ENCODE measurements at places on chromosomes 1 and 21.

GRCh38 chr1:26545969-26546323 lies 16.4 kb downstream of the RPS6KA1 start:
- DNase-seq, result no peak

DNA sequence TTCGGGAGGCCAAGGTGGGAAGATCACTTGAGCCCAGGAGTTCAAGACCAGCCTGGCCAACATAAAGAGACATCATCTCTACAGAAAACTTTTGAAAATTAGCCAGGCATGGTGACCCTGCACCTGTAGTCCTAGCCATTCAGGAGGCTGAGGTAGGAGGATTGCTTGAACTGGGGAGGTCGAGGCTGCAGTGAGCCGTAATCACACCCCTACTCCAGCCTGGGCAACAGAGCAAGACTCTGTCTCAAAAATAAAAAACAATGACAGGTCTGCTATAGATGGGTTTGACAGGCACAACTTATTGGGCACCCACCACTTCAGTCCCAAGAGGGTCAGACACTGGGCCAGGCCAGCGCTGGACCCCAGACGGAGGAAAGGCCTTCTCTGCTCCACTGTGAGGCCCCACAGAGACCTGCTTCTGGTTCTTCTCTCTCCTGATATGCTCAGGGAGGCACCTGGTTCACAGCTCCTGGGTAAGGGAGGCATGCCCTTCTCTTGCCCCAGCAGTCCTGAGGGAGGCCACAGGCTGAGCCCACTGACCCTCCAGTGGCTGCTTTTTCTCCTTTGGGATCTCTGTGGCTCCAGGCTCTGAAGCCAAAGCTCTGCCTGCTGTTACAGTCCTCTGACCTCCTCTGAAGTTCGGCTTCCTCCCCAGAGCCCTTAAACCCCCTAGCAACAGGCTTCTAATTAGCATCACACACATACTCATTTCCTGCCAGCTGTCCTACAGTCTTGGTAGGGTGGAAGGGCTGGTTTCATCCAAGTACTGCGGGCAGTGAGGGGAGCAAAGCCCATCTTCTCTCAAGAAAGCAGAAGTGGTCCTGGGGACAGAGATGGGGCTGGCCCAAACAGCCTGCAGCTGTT lies 14.4 kb downstream of the S100A16 start:
- DNase-seq, result no peak

GRCh38 chr1:172135076-172135672 lies 285.3 kb upstream of the C1orf105 start:
- DNase-seq, result no peak

GRCh38 chr1:220556641-220557040 lies 28.7 kb downstream of the MARK1 start:
- DNase-seq, result no peak

DNA sequence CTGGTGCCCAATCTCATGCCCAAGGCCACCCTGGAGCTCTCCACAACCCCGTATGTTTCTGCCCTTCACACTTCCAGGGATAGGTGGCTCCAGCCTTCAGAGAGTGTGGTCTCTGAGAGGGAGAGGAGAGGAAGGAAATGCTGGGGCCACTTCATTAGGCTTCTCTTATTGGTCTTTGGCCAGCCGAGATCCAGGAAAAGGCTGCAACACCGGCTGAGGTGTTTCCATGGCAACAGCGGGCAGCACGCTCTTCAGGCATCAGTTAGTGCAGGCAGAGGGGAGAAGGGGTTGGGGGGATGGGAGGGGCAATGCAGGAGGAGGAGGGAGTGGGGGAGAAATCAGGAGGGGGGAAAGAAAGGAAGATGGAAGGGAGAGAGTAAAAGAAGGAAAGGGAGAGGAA lies 275.1 kb upstream of the GJB5 start:
- DNase-seq, result no peak

DNA sequence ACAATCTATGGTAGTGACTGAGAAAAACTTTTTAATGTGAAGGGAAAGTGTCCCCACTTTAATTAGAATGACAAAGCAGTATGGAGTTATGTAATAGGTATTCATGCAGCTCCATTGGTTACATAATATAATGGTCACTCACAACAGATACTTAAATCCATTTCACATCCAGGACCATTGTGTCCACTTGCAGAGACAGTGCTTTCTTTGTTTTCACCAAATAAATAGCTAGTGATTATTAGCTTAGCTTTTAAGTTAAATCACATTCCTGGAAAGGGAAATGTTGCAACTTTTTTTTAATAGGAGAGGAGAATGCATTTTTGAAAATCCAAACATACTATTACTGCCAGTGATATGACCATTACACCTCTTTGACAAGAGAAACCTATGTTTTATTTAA lies 22.9 kb downstream of the RGL1 start:
- DNase-seq, result no peak

GRCh38 chr21:33386222-33386784 lies 16.9 kb upstream of the IFNGR2 start:
- DNase-seq, result no peak

DNA sequence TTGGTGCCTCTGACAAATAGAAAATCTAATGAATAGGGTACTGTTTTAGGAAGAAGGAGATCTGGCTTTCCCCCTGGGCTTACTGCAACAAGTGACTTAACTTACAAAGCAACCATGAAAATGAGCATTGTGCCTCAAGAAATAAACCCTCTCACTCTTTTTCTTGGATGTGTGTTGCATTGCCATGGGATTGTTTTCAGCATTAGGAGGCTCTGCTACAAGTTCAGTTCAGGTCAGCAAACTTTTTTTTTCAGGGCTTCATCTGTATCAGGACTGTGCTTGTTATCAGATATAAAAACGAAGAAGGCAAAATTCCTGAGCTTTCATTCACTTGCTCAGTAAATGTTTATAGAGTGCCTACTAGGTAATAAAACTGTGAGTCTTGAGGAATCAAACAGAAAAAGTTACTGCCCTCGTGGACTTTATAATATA lies 37.8 kb upstream of the DOCK7 start:
- no peak for DNase-seq

DNA sequence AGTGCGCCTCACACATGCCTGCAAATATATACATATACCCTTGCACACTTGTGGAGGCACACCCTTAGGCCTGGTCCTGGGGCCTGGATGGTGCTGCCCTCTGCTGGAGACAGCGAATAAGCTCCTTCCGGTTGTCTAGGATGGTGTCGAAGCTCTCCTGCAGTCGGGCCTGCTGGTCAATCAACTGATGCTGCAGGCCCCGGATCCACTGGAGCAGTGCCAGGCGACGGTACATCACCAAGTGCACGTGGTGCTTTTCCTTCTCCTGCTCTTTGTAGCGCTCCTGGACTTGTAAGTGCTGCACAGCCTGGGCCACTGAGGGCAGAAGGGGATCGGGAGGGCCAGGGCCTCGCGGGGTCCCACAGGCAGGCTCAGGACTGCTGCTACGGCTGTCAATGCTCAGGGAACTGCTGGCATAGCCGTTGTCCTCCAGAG lies 3.1 kb downstream of the C1orf216 start:
- peak; percentile 76 for DNase-seq

DNA sequence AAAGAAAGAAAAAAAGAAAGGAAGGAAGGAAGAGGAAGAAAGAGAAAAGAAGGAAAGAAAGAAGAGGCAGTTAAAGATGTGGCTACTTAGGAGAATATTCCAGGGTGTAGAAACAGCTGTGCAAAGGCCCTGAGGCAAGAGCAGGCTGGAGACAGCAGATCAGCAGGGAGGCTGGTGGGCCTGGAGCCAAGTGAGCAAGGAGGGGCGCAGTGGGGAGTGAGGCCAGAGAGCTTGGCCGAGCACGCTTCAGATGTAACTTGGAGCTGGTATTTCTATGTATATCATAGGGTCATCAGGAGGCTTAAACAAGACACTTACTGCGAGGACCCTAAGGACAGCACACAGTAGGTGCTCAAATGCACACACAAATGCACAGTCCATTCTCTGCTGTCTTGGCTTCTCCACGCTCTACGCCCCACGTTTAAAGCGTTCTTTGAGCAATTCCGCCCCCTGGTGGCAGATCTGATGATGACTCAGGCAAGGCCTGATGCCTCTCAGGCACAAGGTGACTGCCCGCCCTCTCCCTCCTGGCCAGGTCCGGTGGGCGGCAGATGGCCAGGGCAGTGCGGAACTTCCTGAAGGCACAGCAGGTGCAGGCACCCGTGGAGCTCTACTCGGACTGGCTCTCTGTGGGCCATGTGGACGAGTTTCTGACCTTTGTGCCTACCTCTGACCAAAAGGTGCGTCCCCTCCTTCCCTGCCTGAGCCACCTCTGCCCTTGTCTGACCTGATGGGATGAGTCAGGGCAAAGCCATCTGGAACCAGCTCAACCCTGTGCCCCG lies 11.9 kb upstream of the PADI3 start:
- DNase-seq, result peak; percentile 65

- DNase-seq, result no peak
Measured at GRCh38 chr1:35536556-35537162, 20.5 kb downstream of the KIAA0319L start.

DNA sequence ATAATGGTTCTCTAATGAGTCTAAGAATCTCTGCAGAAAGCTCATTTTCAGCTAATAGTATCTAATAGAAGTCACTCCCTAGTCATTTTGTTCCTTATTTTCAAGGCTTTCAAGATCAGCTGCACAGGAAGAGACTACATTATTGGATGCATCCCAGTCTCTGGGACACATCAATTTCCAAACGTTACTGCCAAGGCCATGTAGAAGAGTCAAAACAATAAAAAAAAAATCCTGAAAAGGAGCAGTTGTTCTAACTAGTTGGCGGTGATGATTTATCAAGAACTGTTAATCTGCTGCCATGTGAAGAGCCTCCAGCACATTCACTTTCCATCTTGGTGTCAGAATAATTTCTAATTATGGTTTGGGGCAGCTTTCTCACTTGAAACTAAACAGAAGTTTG lies 5.7 kb downstream of the DDAH1 start:
- DNase-seq, result peak; percentile 16

GRCh38 chr1:242691610-242691945 lies 167.1 kb upstream of the PLD5 start:
- no peak for DNase-seq

DNA sequence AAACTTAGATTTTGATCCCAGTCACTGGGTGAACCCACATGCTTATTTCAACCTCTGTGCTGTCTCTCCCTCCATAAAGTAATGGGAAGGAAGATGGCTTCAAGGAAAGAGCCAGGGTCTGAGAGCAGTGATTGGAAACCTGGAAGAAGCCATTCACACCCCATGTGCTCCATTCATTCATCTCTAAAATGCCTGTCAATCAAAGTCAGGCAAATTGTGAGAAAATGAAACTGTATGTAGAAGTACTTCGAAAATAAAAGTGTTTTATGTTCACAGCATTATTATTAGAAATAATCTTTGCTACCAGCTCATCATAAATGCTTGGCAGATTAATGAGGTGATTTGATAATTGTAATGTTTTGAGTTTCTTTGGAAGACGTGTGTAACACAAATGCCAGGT lies 61.0 kb downstream of the ACP6 start:
- no peak for DNase-seq

GRCh38 chr1:36161641-36162531 lies 5.9 kb downstream of the MAP7D1 start:
- no peak for DNase-seq

GRCh38 chr1:34366875-34367624 lies 190.3 kb downstream of the C1orf94 start:
- no peak for DNase-seq

DNA sequence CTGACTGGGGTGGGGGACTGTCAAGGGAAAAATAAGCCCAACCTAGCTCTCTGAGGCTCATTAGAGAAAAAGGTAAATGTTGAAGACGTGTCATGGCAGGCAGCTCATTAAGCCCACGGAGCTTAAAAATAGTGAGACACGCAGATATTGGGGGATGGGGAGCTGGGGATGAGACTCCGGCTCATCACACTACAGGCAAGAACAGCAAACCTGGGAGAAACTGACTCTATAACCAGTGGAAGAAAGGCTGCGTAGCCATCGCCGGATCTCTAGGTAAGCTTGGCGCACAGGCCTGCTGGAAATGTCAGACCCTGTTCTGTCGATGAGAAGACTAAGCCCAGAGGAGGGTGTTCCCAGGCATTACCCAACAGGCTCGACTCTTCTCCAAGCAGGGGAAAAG lies 78.0 kb downstream of the SYT2 start:
- no peak for DNase-seq

DNA sequence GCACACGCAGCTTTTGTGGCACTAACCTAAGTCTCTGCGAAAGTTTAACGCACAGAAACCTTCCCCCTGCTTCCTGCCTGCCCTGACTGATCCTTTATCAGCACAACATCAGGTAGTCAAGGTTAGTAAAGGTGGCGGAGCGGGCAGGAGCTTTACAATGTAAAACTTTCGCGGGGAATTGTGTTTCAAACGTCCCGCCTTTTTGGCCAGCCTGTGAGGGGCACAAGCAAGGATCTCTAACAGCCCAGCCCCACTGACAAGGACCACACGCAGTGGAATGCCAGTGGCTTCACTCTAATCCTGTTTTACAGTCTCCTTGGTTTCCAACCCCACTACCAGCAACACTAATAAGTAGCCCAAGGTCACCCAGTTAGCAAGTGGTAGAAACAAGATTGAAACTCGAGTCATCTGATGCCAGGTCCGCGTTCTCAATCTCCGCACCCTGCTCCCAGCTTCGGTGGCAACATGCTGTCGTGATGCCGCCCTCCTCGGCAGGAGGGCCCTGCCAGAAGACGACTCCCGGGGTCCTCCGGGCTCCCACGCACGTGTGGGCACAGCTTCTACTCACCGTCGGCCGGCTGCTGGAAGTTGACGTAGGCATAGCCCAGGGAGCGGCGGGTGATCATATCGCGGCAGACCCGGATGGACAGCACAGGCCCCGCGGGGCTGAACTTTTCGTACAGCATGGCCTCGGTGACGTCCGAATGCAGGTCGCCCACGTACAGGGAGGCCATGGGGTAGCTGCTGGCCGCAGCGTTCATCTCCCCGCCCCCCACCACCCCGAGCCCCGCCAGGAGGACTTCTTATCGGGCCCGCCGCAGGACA lies 1.2 kb downstream of the PABPC4 start:
- no peak for DNase-seq

DNA sequence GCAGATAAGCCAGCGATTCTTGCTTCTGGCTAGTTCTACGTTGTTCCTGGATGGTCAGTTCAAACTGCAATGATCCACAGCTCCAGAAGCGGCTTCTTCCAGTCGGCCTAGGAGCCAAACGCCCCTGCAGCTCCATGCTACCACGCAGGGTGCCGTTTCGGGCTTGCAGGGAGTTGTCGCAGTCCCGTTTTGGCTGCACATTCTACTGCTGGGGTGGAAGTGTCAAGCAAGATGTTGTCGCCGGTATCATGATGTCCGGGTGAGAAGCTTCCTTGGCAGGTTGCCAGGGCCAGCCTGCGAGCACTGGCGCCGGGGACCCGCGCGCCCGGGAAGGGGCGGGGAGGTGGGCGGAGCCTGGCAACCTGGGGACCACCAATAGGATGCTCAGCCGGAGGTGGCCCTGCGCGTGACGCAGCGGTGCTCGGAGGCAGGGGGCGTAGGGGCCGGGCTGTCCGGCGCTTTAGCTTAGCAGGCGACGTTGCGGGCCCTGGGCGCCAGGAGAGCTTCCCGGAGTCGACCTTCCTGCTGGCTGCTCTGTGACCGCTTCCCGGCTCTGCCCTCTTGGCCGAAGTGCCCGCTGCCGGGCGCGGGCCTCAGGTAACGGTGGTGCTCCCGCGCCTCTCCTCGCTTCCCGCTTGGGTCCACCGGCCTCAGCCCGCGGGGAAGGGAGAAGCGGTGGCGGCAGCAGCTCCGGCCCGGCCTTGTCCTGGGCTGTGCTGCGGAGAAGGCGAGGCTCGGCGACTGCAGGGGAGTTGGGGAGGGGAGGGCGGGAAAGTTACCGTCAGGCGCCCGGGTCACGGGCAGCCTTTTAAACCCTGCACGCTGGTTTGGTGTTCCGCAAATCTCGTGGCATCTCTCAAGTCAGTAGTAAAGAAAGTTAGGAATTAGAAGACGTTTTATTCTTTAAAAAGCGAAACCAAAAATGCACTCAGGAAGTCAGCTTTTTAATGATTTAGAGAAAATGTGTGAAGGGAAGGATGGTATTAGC lies at the start of gene SOAT1:
SOAT1 (plus strand) TSS at position 458 of the 988 bp plus-strand sequence. CDS start 8,888 bp downstream, outside the sequence.
- DNase-seq, result peak; percentile 94

- DNase-seq, result no peak
Measured at GRCh38 chr1:111731956-111732355, 7.2 kb downstream of the INKA2 start.

Measured in SK-N-DZ (cell line).